ENCODE measurements at places on chromosomes 6 and 20.

GRCh38 chr6:25446830-25447569 is 167.8 kb downstream of the CARMIL1 start:
- DNase-seq: no peak

- DNase-seq: no peak
These were observed 643 bp downstream of the DLGAP4 start for GRCh38 chr20:36306553-36307411.

DNA sequence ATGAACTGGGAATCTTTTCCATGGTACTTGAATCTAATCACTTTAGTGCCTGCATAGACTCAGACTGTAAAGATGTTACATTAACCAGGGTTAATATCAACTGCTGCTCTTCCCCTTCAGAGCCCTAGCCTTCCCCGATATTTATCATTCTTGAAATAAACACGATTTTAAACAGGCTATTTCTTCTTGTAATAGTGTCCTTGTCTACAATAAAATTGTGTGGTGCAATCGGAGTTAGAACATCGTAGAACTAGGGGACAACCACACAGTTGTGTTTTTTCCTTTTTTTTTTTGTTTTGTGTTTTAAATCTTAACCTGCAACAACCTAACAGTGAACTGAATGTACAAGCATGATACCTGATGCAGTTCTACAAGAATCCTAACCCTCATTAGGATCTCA is 4.5 kb downstream of the GJA1 start:
- no peak for DNase-seq

DNA sequence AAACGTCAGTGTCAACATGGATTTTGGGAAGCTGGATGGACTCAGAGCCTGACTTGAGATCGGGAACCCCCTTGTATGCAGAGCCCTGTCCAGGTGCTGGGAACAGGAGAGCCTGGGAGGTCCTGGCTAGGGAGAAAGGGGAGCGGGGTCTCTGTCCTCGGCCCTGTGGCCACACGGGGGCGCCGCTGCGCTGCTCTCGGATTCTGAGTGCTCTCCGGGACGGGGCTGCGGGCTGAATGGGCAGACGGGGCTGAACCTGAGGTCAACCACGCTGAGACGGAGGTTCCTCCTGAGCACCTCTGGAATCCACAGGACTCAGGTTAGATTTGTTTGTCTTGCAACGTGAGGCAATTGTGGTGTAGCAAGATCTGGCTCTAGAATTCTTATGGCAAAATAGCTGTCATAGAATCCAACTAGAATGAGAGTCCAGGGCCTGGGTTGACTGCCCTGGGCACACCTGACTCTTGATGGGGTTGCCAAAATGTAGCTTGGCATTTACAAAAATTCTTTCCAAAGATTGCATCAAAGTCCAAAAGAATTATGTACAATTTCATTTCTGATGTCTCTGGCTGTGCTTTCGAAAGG is 20.6 kb upstream of the HLA-F start:
- DNase-seq: peak; percentile 76

DNA sequence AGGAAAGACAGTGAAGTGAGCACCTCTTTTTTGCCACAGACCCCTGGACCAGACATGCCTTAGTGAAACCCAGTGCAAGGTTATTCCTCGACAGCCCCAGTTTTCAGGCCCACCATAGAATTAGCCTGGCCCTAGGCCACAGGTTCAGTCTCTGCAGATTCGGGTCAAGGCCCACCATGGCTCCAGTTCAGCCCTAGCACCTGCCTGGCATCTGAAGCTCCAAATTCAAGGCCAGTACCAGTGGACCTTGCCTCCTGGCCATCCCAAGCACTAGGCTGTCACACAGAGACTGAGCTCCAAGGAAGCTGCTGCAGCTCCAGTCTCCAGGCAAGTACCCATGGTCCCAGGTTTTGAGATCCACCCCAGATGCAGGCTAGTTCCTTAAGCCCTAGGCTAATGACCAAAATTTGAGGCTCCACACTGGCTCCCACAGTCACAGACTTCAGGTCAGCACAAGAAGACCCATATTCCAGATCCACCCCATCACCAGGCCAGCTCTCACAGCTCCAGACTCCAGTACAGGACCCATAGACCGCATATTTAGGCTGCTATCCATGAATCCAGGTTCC is 877.5 kb upstream of the ADGRB3 start:
- no peak for DNase-seq

- no peak for DNase-seq
These were observed 40.4 kb downstream of the MDGA1 start for GRCh38 chr6:37657112-37657886.

GRCh38 chr6:4545893-4546292 is 230.3 kb upstream of the CDYL start:
- DNase-seq: no peak

DNA sequence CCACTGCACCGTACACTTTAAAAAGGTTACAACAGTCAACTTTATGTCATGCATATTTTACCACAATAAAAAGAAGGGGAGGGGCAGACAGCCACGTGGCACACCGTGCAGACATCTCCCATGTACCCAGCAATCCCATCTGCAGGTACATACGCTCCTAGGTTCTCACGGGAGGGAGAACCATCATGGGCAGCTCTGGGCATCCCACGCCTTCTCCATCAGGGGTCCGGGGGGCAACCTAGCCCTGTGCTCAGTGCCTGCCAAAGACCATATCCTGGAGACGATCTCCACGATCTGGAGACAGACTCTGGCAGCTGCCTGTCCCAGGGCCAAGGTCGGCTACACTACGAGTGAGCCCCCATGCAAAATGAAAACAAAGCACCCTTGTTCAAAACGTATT is 2.5 kb upstream of the BNIP5 start:
- no peak for DNase-seq

- DNase-seq: no peak
These were observed 29.1 kb downstream of the MRAP2 start for GRCh38 chr6:84062519-84063154.

GRCh38 chr6:47780510-47781356 is 1.1 kb upstream of the OPN5 start:
- no peak for DNase-seq

DNA sequence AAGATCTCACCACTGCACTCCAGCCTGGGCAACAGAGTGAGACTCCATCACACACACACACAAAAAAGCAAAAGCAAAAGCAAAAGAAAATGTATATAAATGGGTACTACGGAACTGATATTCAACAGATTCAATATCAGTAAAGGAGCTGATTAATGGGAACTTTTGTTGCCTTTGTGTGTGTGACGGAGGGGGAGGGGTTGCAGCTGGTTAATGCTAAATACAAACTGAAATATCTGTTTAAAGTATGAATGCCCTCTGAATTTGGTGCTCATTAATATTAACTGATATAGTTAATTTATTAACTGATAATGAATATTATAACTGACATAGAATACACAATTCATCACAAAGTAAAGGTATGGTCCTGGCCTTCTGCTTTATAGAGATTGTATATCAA is 8.4 kb downstream of the NCOA6 start:
- DNase-seq: no peak

DNA sequence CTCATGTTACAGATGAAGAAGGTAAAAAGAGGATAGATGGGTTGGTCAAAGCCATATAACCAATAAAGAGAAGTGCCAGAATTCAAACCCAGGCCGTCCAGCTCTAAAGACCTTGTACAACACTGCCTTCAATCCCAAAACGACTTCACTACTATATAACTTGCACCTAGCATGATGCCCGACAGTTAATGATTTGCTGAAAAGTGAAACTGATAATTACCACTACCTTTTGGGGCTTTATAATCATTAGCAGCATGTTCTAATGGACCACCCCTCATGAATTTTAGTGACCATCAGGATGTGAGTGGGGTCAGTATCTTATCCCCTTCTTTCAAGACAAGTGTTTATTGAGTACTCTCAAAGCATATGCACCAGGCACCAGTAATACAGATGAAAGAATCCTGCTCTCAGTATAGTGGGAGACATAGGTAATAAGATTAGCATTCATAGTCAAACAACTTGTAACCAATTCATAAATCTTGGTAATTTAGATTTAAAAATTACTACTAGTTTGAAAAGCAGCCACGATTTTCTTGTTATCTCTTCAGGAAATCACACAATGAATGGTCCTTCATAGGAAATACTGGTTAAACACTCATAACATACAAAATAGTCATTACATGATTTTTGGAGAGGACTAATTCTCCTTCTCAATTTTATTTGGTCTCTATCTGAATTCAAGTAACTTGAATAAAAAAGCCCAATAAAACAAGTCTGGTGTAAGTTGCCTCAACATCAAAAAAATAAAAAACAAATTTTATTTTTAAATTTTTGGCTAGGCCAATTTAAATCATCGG is 98.0 kb downstream of the EPB41L2 start:
- DNase-seq: no peak

GRCh38 chr6:134593887-134594286 is 276.0 kb upstream of the SGK1 start:
- no peak for DNase-seq

DNA sequence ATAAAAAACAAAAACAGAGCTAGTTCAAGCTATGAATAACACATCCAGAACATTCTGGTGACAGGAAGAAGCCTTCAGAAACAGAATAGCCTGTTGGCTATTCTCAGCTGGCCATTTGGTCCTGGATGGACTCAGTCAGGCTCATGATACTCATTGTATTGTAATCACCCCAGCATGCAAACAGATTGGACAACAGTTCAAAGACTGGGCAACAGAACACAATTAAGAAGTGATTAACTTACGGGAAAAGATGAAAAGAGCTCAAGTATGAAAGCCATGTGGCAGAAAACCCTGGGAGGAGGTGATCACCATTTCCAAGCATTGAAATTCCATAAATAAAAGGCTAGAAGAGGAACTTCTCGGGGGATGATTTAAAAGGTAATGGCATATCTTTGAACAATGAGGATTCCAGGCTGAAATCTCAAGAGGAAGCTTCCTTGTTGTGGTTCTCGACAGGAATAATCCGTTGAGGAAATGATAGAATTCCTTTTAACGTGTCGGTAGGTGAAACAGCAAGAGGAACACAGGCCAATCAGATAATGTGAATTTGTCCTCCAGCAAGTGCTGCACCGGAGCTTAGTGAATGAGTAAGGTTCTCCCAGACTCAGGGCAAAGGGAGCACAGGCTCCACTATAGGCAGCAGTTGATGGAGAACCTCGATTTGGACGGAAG is 172.4 kb downstream of the BCAS1 start:
- no peak for DNase-seq

- no peak for DNase-seq
These were observed 48.7 kb upstream of the CRISP1 start for GRCh38 chr6:49915035-49915434.

DNA sequence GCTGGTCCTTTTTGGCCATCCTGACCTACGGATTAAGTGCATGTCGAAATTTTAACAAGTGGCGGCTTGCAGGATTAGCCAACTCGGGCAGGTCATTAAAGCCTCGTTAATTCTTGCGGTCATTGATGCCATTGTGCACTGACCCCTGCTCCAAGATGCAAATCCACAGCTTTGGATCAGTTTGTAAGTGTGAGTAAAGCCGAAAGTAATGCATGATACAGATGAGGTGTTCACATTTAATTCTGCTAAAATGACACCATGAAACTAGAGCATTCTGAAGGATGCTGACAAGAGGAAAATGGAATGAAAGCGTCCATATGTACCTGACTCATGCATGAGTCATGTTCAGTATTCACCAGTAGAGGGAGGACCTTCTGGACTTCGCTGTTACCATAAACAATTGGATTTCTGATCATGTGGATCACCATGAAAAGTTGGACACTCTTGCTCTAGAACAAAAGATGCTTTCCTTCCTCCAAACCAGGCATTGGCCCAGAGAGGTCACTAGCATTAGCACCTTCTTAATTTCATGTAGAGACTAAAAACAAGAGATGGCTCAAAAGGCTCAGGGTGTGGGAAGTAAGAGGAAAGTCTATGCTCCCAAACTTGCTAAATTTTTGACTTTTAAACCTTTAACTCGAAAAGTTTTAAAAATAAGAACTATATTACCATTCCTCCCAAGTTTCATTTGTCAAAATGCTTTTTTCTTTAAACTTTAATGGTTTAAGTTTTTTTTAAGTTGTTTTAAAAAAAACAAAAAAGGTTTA is 48.0 kb downstream of the MUC22 start:
- DNase-seq: peak; percentile 46

- no peak for DNase-seq
These were observed 38.6 kb upstream of the HFE start for GRCh38 chr6:26048590-26048989.

DNA sequence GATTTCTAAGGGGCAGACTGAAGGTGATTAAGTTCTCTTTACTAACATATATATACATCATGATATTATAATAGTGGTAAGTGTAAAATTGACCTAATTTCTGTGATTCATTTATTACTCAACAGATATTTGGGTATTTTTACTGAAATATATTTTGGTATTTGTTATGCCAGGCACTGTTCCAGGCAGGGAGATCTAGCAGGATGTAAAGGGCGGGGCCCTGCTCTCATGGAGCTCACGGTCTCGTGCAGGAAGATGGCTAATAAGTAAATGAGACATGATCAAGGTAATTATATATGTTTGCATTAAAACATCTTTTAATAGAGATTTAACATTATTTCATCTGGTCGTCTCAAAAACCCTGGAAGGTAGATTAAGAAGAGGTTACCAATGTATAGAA is 27.7 kb downstream of the FAM50B start:
- DNase-seq: no peak

GRCh38 chr20:46349742-46350056 is 41.4 kb upstream of the CDH22 start:
- DNase-seq: no peak

DNA sequence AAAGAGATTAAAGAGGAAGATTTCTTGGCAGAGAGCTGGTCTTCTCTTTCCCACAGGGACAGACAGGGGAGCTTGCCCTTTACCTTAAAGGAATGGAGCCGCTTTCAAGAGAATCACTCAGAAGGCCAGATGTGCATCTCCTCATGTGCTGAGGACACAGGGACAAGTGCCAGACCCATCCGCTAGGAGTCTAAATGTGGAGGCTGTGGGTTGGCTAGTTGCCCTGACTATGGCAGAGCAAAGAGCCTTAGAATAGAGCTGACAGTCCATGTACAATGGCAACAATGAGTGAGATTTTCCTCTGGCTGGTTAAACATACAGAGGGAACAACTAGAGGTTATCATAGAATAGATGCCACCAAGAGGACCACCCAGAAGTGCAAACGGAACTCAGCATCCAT is 7.3 kb upstream of the DOK5 start:
- DNase-seq: no peak

GRCh38 chr6:12354499-12354898 is 64.3 kb downstream of the EDN1 start:
- DNase-seq: no peak

DNA sequence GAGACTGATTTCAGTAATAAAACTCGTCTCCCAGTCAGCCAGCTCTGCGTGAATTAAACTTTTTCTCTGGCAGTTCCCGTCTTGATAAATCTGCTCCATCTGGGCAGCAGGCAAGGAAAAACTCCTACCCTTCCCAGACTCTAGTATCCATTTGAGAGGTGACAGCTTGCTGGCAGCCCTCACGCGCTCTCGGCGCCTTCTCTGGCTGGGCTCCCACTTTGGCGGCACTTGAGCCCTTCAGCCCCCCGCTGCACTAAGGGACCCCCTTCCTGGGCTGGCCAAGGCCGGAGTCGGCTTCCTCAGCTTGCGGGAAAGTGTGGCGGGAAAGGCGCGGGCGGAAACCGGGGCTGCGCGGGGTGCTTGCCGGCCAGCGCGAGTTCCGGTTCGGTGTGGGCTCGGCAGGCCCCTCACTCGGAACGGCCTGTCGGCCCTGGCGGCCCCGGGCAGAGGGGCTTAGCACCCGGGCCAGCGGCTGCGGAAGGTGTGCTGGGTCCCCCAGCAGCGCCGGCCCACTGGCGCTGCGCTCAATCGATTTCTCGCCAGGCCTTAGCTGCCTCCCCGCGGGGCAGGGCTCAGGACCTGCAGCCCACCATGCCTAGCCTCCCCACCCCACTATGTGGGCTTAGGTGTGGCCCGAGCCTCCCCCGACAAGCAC is 21.8 kb upstream of the GMPR start:
- no peak for DNase-seq

GRCh38 chr6:47169785-47170616 is 127.9 kb upstream of the ADGRF1 start:
- no peak for DNase-seq

Measured in 8988T (cell line).